ENCODE measurements at places on chromosomes 1 and 21.

- no peak for DNase-seq
- H3K36me3 ChIP-seq = peaks cover 3% of the 10 kb centered on the region
- no peaks in the 10 kb centered on the region for H3K27me3 ChIP-seq
- H3K4me3 ChIP-seq = peak overlapping the region; percentile 94
- H3K4me1 ChIP-seq = peaks cover 5% of the 10 kb centered on the region
Measured at GRCh38 chr1:226187380-226187779, 839 bp upstream of the ACBD3 start.

- H3K27ac ChIP-seq = no peak overlapping the region
- no peaks in the 10 kb centered on the region for H3K4me1 ChIP-seq
- H3K36me3 ChIP-seq = peaks cover 48% of the 10 kb centered on the region
- no peak for DNase-seq
Measured at GRCh38 chr1:160226623-160227022, 21.4 kb downstream of the PEA15 start.

DNA sequence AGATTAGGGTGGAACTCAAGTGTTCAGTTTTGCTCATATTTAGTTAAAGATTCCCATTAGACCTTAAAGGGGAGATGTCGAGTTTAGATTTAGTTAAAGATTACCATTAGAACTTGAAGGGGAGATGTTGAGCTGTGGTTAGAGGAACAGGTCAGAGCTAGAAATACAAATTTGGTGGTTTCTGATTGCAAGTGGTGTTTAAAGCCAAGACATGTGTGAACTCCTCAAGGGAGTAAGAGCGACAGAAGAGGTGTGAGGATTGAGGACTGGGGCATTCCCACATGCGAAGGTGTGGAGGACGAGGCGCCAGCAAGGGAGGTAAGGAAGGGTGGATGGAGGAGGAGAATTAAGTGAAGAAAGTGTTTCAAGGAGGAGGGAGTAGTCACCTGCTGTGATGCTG, 168.6 kb downstream of the IER5 start:
- no peak overlapping the region for H3K27ac ChIP-seq
- H3K4me1 ChIP-seq = no peaks in the 10 kb centered on the region
- H3K4me3 ChIP-seq = no peak overlapping the region
- DNase-seq = peak; percentile 35
- no peaks in the 10 kb centered on the region for H3K27me3 ChIP-seq

GRCh38 chr1:119084798-119085197, 55.7 kb downstream of the WARS2 start:
- H3K4me3 ChIP-seq = no peak overlapping the region
- no peaks in the 10 kb centered on the region for H3K27me3 ChIP-seq
- no peak overlapping the region for H3K27ac ChIP-seq
- DNase-seq = no peak

GRCh38 chr1:168473126-168473525, 70.7 kb downstream of the XCL2 start:
- H3K4me3 ChIP-seq = no peak overlapping the region
- H3K27ac ChIP-seq = no peak overlapping the region
- H3K36me3 ChIP-seq = no peaks in the 10 kb centered on the region
- no peaks in the 10 kb centered on the region for H3K27me3 ChIP-seq

DNA sequence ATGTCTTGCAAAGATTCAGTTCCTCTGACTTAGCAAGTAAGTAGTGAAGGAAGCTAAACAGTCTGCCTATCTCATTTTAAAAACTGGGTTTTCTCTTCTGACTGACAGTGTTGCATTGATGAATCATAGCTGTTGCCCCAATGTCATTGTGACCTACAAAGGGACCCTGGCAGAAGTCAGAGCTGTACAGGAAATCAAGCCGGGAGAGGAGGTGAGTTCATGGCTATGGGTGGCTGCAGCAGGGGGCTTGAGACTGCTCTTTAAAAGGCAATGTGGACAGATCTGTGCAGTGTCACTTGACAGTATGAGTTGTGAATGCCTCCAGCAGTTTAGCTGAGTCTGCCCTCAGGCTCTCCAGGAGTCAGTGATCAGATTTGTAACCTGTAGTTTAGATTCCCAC, 46.6 kb downstream of the SMYD2 start:
- no peak overlapping the region for H3K27ac ChIP-seq
- H3K36me3 ChIP-seq = peaks cover 5% of the 10 kb centered on the region
- H3K4me1 ChIP-seq = peaks cover 4% of the 10 kb centered on the region
- DNase-seq = no peak
- no peaks in the 10 kb centered on the region for H3K27me3 ChIP-seq
- H3K4me3 ChIP-seq = no peak overlapping the region

- no peak overlapping the region for H3K4me3 ChIP-seq
- DNase-seq = no peak
- H3K27me3 ChIP-seq = no peaks in the 10 kb centered on the region
- no peaks in the 10 kb centered on the region for H3K4me1 ChIP-seq
Measured at GRCh38 chr1:200980452-200980772, 43.1 kb downstream of the KIF21B start.

GRCh38 chr1:219304227-219305226, 130.8 kb downstream of the LYPLAL1 start:
- no peak for DNase-seq
- H3K36me3 ChIP-seq = no peaks in the 10 kb centered on the region
- H3K4me1 ChIP-seq = no peaks in the 10 kb centered on the region
- H3K4me3 ChIP-seq = no peak overlapping the region
- H3K27me3 ChIP-seq = no peaks in the 10 kb centered on the region

DNA sequence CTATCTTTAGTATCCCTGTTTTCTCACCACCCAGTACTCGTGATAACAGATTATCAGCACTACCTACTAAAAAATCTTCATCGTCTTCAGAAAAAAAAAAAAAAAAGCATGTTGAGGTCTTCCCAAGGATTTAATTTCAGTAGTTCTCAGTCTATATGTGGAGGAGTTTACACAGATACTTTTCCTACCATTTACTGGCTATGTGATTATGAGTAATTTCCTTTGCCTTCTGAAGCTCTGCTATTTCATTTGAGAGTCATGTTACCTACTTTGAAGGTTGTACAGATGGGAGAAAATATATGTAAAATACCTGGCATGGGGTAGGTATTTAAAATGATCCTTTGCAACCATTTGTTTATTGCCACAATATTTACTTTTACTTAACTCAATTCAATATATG, 399.7 kb downstream of the NEGR1 start:
- no peaks in the 10 kb centered on the region for H3K4me1 ChIP-seq
- H3K27me3 ChIP-seq = no peaks in the 10 kb centered on the region
- no peaks in the 10 kb centered on the region for H3K36me3 ChIP-seq
- H3K4me3 ChIP-seq = no peak overlapping the region
- DNase-seq = no peak
- no peak overlapping the region for H3K27ac ChIP-seq

DNA sequence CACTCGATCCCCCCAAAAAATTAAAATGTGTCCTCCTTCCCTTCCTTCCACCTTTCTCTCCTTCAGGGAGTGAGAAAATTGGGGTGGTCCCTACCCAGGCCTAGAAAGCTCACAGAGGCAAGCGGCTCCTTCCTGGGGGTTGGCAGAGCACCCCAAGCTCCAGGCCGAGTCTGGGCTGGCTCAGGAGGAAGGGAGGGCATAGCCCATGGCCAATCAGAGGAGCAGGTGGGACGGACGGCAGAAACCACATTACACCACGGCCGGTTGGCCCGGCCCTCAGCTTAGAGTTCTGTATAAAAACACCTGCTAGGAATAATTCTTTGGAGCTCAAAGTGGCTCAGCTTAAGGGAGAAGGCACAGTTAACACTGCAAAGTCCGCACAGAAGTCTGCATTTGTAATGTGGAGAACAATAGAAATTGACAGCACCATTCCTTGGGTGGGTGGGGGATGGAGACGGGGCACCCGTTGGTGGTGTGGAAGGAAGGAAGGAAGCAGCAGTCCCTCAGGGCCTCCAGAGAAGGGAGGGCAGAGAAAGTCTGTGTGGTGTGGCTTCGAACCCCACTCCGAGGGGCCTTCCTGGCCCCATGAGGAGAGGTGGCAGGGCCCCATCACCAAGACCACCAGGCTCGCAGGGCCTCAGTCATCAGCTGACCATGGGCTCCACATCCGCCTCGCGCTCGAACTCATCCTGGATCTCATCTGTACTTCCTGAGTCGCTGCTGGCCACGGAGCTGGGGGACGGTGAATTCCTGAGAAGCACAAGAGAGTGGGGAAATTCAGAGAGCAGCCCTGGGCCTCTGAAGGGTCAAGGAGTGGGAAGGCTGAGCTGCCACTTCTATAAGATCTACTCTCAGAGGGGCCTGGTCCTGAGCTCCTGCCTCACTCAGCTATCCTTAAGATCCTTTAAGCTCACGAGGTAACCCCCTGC, 5.8 kb upstream of the ALDH4A1 start:
- no peak for DNase-seq
- H3K4me1 ChIP-seq = peaks cover 17% of the 10 kb centered on the region
- no peak overlapping the region for H3K4me3 ChIP-seq

- no peak for DNase-seq
- H3K27me3 ChIP-seq = no peaks in the 10 kb centered on the region
- no peak overlapping the region for H3K4me3 ChIP-seq
- no peaks in the 10 kb centered on the region for H3K4me1 ChIP-seq
Measured at GRCh38 chr1:88502886-88503285, 181.2 kb upstream of the PKN2 start.

GRCh38 chr1:10635085-10635896, 160.5 kb downstream of the PEX14 start:
- DNase-seq = no peak
- no peak overlapping the region for H3K27ac ChIP-seq
- no peaks in the 10 kb centered on the region for H3K4me1 ChIP-seq
- no peaks in the 10 kb centered on the region for H3K36me3 ChIP-seq
- H3K4me3 ChIP-seq = no peak overlapping the region
- no peaks in the 10 kb centered on the region for H3K27me3 ChIP-seq

- no peak overlapping the region for H3K27ac ChIP-seq
- H3K36me3 ChIP-seq = no peaks in the 10 kb centered on the region
- no peak for DNase-seq
- no peak overlapping the region for H3K4me3 ChIP-seq
- H3K4me1 ChIP-seq = no peaks in the 10 kb centered on the region
Measured at GRCh38 chr1:197284325-197284724, 16.3 kb downstream of the CRB1 start.

DNA sequence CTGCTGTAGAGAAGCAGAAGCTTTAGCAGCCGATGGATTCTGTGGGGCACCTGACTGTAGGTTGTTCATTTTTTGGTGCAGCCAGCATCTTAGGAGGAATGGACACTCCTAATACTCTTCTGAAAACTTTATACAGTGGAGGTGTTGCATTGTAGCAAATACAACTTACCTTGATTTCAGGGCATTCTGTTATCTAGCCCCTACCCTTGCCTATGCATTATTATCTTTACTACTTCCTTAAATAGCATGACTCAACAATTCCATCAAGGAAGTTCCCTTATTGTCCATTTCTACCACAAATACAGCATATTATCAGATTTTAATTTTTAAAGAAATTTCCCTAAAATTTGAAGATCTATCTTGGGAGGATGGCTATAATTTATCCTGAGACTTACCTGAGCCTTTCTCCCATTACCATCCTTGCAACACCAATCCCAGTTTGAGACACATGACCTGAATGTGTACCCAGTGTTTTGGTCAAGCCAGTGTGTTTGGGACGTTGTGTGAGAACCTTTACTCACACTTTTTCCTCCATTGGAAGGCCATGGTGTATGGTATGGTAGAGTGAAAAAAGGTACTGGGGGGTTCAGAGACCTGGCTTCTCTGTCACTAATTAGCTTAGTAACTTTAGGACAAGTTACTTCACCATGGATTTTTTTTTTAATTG, 9.2 kb downstream of the POU2F1 start:
- H3K27ac ChIP-seq = no peak overlapping the region
- no peak for DNase-seq
- no peaks in the 10 kb centered on the region for H3K27me3 ChIP-seq
- H3K36me3 ChIP-seq = no peaks in the 10 kb centered on the region
- H3K4me1 ChIP-seq = peaks cover 12% of the 10 kb centered on the region

DNA sequence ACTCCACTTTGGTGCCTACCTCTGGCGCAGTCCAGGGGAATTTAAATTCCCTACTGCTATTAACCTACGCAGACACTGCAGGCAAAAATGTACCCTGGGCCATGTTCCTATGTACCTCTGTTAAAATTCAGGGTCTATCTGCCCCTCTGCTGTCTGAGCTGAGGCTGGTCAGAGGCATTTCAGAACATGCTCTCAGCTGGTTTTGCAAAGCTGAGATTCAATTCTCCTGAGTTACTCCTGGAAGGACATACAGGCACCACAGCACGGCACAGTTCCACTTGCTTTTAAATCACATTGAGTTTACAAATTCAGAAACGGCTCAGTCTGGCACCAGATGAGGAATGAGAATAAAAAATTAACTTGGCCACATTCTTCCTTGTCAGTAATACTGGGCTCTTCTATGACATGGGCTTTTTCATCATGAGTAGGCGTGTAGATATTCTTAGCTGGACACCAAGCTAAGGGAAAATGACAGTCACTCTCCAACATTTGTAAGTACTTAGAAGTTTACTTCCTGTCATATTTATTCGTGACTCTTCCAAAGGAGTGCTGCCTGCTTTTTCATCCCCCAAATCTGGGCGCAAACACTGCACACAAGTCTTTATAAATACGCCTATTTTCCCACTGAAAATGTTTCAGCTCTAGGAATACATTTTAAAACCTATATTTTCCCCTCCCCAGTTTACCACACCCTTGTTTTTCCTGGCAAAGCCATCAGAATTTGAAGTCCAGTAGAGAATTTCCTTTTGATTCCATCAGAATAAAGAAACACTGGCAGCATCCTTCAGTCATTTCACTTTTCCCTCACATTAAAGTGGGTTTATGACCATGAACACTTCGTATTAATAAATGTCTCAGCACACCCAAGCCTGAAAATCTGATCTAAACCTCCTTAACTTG, 1.9 kb downstream of the C1orf198 start:
- no peak for DNase-seq
- H3K4me3 ChIP-seq = no peak overlapping the region
- H3K4me1 ChIP-seq = peaks cover 4% of the 10 kb centered on the region

DNA sequence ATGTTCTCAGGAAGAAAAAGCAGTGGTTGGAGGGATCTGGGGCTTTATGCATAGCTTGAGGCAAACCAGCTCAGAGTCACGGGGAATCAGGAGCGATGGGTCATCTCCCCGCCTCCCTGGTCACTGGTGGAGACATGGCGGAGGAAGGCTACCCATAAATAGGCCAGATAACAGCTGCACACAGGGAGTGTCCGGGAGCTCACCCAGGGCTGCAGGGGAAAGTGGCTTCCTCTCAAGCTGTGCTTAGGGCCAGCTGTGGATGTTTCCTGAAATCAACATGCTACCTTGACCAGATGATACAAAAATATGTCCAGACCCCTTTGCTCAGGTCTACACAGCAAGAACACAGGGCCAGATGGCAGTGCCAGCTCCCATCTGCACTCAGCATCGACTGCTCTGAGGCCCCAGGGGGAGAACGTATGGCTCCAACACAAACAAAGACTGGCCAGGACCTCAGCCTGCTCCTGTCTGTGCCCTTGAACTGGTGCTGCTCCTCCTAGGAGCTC, 27.1 kb upstream of the RERE start:
- H3K36me3 ChIP-seq = no peaks in the 10 kb centered on the region
- peaks cover 2% of the 10 kb centered on the region for H3K4me1 ChIP-seq
- H3K4me3 ChIP-seq = no peak overlapping the region
